ENCODE measurements at places on chromosomes 12 and 14.

GRCh38 chr14:61190341-61190740 lies 90.8 kb downstream of the TMEM30B start:
- DNase-seq: no peak

GRCh38 chr12:63298386-63298930 lies 147.5 kb upstream of the AVPR1A start:
- DNase-seq: no peak

DNA sequence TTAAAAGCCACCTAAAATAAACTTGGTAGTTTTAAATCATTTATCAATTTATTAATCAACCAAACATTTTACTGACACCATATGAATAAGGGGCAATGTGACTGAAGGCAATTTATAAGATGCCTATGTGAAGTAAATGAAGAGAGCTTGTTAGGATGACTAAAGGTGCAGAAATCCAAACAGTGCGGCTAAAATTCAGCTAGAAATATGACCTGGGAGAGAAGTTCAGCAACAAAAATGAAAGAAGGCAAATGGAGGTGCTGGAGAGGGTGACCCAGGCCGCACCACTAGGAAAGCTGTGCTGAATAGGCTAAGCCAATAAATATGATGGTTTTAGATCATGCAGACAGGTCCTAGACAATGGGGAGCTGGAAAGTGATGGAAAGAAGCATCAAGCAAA lies 403.7 kb downstream of the BTG1 start:
- DNase-seq: no peak

DNA sequence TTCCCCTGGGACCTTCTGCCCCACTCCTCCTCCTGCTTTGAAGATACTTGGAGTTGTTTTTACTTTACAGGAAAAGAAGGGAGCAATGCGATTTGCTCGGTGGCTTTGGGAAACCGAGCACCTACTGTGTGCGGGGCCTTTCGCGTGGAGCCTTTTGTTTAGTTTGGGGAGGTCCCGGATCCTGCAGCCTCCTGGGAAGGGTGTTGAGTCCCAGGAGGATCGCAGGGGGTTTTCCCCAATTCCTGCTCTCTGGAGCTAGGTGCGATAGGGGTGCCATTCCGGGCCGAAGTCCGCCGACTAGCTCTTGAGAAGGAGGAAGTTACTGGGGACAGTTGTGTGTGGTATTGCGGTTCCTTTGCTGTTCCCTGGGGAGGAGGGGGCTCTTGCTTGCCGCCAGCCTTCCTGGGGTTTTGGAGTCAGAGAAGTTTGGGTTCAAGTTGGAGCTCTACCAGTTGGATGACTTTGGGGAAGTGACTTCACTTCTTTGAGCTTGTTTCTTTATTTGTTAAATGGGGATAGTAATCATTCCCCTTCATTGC lies 1.1 kb downstream of the BRI3BP start:
- no peak for DNase-seq

DNA sequence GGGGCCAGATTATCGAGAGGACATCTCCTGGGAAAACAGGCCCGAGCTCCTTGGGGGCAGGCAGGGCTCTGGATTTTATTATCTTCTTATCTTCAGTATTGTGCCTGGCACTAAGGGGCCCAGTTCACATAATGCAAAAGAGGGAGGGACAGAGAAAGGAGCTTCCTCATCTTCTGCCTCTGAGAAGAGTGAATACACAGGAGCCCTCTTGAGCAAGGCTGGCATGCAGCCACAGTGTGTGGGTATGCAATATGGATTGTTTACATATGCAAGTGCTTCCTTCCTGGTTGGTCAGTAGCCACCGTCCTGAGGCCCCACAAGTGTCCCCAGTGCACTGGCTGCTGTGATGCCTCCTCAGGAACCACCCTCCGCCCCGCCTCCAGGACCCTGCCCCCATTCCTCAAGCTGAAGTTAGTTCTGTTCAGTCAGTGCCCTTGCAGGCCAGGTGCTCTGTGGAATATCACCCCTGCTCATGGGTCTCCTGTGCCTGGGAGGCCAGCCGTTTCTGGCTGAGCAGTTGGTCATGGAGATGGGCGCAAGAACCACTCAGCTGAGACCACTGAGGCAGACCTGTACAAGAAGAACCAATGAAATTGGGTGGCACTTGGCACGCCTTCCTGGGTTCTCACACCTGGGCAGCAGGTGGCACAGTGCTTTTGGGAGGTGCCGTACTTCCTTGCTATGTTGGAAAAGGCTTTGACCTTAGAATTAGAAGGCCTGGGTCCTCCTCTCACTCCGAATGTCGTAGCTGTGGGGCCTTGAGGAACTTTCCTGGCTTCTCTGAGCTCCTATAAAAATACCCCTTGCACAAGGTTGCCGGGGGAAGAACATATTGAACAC lies 35.1 kb upstream of the ACTN1 start:
- no peak for DNase-seq

- no peak for DNase-seq
Measured at GRCh38 chr14:82394916-82395315, 861.3 kb upstream of the SEL1L start.

DNA sequence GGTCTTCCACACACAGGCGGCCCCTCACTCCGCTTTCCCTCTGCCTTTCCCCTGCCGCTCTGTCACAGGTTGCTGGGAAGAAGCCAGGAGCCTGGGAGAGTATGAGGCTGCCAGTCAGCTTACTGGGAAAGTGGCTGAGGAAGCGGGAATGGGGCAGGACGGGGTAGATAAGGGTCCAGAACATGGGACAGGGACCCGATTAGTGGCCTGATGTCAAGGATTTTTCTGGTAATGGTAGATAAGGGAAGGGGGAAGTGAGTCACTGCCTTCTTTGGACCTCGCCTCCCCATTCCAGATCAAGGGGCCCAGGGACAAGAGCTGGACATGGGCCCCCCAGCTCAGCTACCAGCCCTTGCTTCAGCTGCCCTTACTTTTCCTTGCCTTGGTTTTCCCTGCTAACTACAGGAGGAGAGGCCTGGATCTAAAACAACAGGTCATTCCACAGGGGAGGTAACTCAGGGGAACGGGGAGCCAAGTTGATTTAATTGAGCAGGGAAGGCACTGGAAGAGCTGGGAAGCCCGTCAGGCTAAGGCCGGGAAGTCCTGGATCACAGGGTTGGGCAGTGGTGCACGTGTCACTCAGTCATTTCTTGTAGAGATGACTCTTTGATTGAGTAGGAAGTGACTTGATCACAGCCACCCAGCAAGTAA lies 3.5 kb upstream of the LPAR5 start:
- DNase-seq: no peak

DNA sequence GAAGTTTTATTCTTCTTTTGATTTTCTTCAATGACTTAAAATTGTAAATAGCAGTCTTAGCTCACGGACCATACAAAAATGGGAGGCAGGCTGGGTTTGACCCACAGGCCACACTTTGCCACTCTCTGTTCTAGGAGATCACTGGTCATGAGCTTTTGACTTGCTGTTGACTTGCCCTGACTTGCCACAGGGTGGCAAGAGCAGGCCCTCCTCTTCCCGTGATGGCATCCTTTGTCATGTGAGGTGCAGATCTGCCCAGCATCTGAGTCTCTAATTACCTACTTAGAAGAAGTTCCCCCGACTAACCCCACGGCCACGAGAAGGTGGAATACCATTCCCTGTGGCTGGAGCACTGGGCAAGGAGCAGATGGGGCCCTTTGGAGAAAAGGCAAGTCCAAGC lies 81.0 kb upstream of the SCAF11 start:
- no peak for DNase-seq

- DNase-seq: no peak
Measured at GRCh38 chr12:117686911-117687377, 281.8 kb downstream of the KSR2 start.

- DNase-seq: no peak
Measured at GRCh38 chr12:738712-739111, 13.7 kb upstream of the WNK1 start.

GRCh38 chr14:50047274-50047676 lies 69.1 kb downstream of the VCPKMT start:
- DNase-seq: no peak

- DNase-seq: no peak
Measured at GRCh38 chr12:113852695-113853490, 113.2 kb downstream of the RBM19 start.

GRCh38 chr14:93018366-93018765 lies 95.4 kb downstream of the CHGA start:
- DNase-seq: no peak

DNA sequence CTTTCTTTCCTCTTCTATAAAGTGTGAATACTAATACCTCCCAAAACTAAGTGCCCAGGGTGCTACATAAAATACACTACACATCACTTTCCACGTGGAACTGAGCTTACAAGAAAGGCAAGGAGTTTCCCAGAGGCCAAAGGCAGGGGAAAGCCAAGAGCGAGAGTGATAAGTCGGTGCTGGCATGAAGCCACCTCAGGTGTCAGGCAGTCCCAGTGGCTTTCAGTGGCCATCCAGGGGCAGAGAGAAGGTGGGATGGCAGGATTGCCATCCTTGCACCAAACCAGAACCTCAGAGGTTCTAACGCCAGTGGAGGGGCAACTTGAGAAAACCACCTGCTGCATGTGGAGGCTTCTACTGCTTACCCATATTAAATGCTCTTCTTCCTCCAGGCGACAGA lies 79.7 kb upstream of the DIO3 start:
- no peak for DNase-seq

- no peak for DNase-seq
Measured at GRCh38 chr12:124809391-124809790, 54.3 kb downstream of the SCARB1 start.

GRCh38 chr14:80809663-80810062 lies 131.9 kb downstream of the CEP128 start:
- no peak for DNase-seq

- DNase-seq: no peak
Measured at GRCh38 chr12:67539946-67540345, 108.6 kb upstream of the DYRK2 start.

- DNase-seq: no peak
Measured at GRCh38 chr12:40825156-40825555, 132.9 kb downstream of the CNTN1 start.

DNA sequence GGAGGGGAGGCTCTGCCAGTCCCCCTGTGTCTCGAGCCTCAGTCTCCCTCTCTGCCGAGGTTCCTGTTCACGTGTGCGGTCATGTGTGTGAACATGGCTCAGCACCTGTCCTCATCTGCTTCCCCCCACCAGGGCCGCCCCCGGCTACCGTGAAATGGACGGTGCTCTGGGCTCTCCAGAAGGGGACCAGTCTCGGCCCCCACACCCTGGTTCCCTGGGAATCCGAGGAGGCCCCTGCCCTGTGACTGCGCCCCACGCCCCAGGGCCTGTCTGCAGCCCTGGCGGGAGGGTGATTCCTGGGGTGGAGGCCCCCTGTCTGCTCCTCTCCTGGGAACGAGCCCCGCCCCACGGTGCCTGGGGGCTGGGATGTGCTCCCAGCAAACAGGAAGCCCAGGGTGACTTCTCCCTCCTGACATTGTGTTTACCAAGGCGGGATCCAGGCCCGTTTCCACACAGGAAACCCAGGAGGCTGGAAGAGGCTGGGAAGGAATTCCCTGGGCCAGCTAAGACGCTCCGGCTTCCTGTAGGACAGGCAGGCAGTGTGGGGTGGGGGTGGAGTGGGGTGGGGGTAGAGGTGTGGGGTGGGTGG lies 46.6 kb downstream of the KIF26A start:
- DNase-seq: peak; percentile 72

DNA sequence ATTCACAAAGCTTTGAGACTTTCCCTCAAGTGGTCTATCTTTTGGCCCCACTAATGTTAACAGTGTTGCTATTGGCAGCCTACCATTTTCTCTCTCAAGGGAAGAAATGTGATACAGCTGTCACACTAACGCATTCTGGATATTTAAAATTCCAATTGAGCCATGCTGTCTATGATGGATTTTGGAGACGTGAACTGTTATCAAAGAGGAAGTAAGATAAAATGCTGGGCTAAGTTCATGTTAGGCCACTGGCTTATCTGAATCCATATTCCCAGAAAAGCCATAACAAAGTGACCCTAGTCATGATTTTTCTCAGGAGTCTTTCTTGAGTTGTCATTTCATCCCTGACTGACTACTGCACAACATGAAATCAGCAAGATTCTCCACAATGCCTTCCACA lies 200.2 kb downstream of the PHLDA1 start:
- no peak for DNase-seq

- DNase-seq: no peak
Measured at GRCh38 chr12:29589851-29590250, 92.4 kb upstream of the OVCH1 start.

GRCh38 chr12:108232565-108232964 lies 103.5 kb downstream of the WSCD2 start:
- no peak for DNase-seq

DNA sequence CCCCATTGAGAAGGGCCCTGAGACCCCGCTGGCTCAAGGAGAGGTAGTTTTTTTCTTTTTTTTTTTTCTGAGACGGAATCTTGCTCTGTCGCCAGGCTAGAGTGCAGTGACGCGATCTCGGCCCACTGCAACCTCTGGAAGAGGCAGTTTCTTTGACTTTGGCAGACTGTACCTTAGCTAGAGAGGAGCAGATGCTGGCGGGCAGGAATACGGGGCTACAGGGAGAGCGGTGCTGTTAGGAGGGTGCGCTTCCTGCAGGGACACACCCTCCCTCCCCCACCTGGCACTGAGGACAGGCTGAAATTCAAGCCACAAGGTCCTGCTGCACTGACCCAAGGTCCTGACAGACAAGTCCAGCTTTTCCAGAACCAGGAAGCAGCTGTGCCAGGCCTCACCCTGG lies 32.2 kb upstream of the NUDT14 start:
- no peak for DNase-seq

GRCh38 chr14:91929700-91930099 lies 17.8 kb downstream of the FBLN5 start:
- DNase-seq: no peak

DNA sequence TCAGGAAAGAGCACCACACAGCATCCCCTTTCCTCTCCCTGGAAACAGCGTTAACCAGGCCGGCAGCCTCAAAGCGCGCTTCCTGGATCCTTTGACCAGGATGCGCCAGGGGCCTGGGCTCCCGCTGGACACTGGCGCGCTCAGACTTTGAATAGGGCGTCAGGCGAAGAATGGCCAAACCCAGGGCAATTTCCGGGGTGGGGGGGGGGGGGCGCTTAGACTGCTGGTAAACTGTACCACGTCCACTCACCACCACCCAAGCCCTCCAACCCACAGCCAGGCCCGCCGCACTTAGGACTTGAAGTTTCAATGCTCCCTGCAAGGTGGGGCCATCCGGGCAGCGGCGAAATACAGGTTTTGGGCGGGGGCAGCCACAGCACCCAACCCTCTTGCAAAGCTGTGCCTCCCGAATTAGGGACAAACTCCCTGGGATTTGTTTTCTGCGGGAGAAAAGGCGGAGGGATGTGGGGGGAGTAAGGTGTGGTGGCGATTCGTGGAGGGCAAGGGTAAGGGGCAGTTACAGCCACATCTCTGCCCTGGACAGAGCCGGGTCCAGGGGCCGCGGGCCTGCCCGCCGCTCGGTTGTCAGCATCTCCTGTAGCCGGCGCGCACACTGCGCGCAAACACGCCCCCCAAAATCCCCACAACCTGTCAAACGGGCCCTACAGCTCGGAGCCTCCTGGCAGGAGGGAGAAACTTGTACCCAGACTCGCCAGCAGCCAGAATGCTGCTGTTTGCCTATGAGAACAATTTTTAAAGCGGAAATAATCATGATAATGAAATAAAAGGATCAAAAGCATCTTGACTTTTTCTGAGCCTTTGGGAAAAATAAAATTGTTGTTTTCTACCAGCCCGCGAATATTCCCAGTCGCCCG lies 958 bp downstream of the RTN1 start:
- DNase-seq: peak; percentile 43
